ENCODE measurements at places on chromosomes 6 and 20. TPM values are rescaled to one million over a fixed set of nuclear protein-coding genes. Genes with fewer than 3 reads are reported as not detected.
A peak's percentile ranks its signal among the peaks of the same experiment; 100 is the strongest.

SLC22A7 gene
- polyA plus RNA-seq = 0.77 TPM

PSMB9 gene
- polyA plus RNA-seq = 6.1 TPM

TMEM30A gene
- 130 TPM for polyA plus RNA-seq

IMPG1 gene
- polyA plus RNA-seq = 3.5 TPM

- DNase-seq = no peak
Measured at GRCh38 chr20:31630187-31630790, 7.4 kb upstream of the COX4I2 start.

- no peak for DNase-seq
Measured at GRCh38 chr6:50992704-50993625, 174.3 kb downstream of the TFAP2B start.

DNA sequence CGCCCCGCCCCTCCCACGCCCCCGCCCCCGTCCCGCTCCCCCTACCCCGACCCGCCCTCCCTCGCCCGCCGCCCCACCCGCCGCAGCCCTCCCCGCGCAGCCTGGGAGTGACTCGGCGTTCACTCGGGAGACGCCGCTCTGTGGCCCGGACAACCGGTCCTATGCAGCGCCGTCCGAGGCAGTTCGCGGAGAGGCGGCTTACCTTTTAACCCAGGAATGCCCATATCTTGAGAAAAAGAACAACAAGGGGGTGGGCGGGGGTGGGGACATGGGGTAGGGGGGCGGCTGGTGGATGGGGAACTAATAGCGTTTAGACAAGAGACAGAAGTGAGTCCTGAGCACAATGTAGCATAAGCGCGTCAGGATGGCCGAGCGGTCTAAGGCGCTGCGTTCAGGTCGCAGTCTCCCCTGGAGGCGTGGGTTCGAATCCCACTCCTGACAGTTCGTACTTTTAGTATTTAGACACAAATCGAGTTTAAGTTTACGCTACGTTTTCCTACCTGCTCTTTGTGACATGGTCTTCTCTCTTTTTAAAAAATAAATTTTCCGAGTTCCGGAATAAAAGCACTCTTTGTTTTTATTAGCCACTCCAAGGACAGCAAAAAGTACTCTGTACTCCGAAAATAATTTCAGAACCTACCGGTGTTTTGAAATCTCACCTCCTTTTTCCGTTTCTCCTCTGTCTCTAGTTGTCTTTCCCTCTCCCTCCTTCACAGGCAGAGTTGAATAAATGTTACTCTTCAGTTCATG lies 17.1 kb upstream of the HMGN4 start:
- DNase-seq = peak; percentile 80

GRCh38 chr20:44601236-44601671 lies 18.9 kb downstream of the PKIG start:
- no peak for DNase-seq

- DNase-seq = no peak
Measured at GRCh38 chr6:1255636-1256365, 56.1 kb upstream of the FOXQ1 start.

GRCh38 chr20:51797357-51798025 lies 4.8 kb downstream of the SALL4 start:
- no peak for DNase-seq

DNA sequence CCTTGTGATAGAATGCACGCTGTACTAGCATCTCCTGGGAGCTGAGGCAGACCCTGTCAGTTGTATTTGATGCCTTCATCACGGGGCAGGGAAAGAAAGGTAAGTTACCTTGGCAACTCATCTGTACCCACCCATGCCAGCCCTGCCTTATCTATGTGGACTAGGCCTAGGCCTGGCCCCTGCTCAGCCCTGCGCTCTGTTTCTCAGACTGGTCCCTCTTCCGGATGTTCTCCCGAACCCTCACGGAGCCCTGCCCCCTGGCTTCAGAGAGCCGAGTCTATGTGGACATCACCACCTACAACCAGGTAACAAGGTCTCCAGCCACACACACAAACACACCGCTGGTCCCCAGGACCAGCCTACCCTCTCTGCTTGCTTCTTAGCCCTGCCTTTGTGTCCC lies 4.2 kb downstream of the PIGT start:
- no peak for DNase-seq

- DNase-seq = no peak
Measured at GRCh38 chr20:5863040-5863833, 87.1 kb downstream of the TRMT6 start.

DNA sequence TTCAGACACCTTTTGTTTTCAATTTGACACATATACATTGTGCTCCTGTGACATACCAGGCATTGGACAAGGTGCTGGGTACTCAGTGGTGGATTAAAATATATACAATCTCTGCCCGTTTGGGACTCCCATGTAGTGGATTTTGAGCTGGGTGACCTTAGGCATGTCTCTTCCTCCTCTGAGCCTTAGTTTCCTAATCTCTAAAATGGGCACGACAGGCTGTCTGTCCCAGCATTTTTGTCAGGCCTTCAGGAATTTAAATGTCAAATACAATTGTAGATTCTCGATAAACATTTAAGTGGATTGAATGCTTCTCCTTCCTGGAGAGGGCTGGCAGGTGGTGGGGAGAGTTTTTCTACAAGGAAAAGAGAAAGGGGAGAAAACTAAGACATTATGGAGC lies 22.6 kb downstream of the CDH22 start:
- DNase-seq = no peak
